ENCODE measurements at places on chromosomes 13 and 19.
A peak's percentile ranks its signal among the peaks of the same experiment; 100 is the strongest.

DNA sequence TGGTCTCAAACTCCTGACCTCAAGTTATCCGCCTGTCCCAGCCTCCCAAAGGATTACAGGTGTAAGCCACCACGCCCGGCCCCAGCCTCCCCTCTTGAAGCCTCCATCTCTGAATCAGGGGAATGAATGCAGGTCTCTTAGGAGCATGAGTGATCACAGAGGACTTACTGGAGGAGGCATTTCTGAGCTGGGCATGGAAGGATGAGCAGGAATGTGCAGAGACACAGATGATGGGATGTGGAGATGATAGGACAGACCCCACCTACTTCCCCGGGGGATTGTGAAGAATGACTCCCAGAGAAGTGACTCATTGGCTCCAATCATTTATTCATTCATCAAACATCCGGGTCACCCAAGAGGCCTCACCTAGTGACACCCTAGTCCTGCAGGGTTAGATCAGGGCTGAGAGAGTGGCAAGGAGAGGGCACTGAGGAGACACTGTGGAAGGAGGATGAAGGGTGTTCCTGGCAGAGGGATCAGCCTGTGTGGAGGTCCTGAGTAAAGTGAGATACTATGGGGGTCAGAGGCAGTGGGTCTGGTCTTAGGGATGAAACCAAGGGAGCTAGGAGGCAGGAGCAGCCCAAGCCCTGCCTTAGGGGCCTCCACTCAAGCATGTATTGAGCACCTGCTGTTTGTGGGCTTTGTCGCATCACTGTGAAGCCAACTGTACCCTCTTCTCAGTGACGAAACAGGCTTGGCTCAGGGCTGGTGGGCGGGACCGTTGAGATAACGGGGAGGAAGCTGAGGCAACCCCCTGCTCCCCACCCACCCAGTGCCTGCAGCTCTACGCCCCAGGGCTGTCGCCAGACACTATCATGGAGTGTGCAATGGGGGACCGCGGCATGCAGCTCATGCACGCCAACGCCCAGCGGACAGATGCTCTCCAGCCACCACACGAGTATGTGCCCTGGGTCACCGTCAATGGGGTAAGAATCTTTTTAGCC lies 3.0 kb downstream of the IFI30 start:
- DNase-seq = no peak

DNA sequence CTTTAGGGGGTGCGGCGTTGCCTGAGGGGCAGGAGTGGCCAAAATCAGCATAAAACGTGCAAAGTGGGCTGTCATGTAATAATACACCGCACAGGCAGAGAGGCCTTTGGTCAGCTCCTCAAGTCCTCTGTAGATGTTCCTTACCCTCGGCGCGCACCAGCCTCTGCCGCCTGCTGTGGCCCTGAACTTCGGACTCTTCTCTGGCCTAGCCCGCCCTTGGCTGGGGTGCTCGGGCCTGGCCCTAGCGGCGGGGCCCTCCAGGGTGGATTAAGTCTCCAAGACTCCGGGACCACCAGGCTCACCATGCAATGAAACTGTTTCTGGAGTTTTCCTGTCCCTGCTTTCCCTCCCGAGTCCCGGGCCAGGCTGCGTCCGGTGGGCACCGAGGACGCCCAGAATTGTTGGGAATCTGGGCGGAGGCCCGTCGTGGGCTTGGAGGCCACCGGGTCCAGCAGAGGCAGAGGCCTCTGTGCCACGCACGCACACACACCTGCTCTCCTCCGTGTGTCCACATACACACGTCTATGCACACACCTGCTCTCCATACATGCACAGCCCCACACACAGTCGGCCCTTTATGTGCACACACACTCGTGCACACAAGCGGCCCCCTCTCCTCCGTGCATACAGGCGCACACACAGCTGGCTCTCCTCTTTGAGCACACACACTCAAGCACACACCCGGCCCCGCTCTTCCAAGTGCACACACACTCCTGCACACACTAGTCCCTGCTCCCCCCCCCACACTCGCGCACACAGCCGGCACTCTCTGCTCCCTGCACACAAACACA lies 1.5 kb upstream of the TFDP1 start:
- DNase-seq = no peak

DNA sequence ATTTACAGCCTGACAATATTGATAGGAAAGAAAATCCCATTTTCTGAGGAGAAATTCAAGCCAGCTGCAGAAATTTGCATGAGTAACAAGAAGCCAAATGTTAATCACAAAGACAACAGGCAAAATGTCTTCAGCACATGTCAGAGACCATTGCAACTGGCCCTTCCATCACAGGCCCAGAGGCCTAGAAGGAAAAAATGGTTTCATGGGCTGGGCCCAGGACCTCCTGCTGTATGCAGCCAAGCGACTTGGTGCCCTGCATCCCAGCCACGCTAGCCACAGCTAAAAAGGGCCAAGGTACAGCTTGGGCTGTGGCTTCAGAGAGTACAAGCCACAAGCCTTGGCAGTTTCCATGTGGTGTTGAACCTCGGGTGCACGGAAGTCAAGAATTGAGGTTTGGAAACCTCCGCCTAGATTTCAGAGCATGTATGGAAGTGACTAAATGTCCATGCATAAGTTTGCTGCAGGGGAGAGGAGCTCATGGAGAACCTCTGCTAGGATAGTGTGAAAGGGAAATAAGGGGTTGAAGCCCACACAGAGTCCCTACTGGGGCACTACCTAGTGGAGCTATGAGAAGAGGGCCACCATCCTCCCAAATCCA lies 1474.0 kb downstream of the PCDH9 start:
- no peak for DNase-seq

DNA sequence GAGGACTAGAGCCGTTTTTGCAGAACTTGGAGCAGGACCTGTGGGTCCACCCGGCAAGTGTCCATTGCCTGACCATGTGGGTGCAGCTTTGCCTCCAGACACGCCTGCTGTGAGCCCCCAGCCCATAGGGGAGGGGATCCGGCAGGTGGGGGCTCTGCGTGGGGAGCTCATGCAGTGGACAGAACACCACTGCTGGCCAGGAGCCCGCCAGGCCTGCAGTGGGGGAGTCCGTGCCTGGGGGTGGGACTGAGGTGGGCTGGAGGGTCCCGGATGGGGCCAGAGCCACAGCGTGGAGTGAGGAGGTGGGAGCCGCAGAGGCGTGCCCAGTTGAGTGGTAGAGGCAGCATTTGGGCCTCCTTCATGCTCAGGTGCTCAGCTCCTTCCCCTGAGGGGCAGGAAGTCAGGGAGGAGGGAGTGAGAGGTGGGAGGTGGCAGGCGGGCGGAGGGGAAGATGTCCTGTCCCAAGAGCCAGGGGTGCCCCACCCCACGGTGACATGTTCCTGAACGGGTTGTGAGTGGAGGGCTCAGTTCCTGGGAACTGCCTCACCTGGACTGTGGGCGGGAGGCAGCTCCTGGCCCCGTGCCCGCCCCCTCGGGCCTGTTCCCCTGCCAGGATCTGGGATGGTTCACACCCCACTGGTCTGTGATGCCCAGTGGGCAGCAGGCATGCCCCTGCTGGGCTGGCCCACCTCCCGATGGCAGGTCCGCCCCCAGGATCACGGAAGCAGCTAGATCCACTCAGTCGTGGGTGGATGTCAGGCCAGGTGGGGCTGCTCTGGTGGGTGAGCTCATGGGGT lies 8.8 kb downstream of the ADAT3 start:
- DNase-seq = no peak

GRCh38 chr19:49906879-49907564 lies 10.3 kb upstream of the IL4I1 start:
- no peak for DNase-seq

- no peak for DNase-seq
These were observed 2.6 kb downstream of the NAPSA start for GRCh38 chr19:50362656-50363424.

GRCh38 chr13:100611678-100612492 lies 23.3 kb upstream of the GGACT start:
- DNase-seq = no peak

GRCh38 chr13:27028683-27029480 lies 142.7 kb downstream of the USP12 start:
- DNase-seq = no peak

- DNase-seq = no peak
These were observed 1101.9 kb downstream of the PCDH9 start for GRCh38 chr13:66128201-66128600.

GRCh38 chr19:7149956-7150705 lies 80.6 kb downstream of the ZNF557 start:
- no peak for DNase-seq

DNA sequence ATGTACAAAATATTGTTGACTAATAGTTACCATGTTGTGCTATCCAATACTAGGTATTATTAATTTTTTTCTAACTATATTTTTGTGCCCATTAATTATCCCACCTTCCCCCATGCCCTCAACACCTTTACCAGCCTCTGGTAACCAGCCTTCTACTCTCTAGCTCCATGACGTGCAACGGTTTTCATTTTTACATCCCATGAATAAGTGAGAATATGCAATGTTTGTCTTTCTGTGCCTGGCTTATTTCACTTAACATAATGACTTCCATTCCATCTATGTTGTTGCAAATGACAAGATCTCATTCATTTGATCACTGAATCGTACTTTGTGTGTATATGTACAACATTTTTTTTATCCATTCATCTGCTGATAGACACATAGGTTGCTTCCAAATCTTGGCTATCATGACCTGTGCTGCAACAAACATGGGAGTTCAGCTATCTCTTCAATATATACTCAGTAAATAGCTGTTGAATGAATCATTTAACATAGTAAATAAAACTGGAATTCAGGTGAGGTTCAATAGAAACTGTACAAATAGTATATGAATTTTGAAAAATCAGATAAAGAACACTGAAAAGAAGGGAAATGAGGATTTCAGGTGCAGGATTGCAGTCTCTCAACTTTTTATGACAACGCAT lies 509.0 kb upstream of the MIR17HG start:
- no peak for DNase-seq

GRCh38 chr19:30590596-30591229 lies 218.5 kb downstream of the ZNF536 start:
- no peak for DNase-seq

DNA sequence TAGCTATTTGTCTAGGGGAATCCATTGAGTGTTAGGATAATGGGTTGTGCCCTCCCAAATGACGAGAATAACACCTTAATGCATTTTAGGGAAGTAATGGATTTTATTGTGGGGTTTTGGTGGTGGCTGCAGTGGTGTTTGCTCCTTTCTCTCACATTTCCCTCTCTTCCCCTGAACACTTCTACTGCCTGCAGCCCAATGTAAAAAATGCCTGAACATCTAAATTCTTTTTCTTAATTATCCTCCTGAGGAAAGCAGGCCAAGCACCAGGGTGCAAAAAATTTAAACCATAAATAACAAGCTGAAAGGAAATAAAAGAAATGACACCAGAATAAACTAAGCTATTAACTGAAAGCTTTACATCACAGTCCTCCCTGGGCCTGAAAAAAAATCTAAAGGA lies 57.3 kb upstream of the PCDH8 start:
- no peak for DNase-seq

- DNase-seq = no peak
These were observed 51.6 kb downstream of the SERP2 start for GRCh38 chr13:44425041-44425814.

- no peak for DNase-seq
These were observed 578.5 kb downstream of the EFNB2 start for GRCh38 chr13:105956921-105957320.

- no peak for DNase-seq
These were observed 31.1 kb downstream of the CEACAM8 start for GRCh38 chr19:42563352-42564210.

- DNase-seq = no peak
These were observed 50.7 kb downstream of the NDFIP2 start for GRCh38 chr13:79531542-79532254.

- DNase-seq = no peak
These were observed 18.3 kb downstream of the NCLN start for GRCh38 chr19:3203805-3204645.

DNA sequence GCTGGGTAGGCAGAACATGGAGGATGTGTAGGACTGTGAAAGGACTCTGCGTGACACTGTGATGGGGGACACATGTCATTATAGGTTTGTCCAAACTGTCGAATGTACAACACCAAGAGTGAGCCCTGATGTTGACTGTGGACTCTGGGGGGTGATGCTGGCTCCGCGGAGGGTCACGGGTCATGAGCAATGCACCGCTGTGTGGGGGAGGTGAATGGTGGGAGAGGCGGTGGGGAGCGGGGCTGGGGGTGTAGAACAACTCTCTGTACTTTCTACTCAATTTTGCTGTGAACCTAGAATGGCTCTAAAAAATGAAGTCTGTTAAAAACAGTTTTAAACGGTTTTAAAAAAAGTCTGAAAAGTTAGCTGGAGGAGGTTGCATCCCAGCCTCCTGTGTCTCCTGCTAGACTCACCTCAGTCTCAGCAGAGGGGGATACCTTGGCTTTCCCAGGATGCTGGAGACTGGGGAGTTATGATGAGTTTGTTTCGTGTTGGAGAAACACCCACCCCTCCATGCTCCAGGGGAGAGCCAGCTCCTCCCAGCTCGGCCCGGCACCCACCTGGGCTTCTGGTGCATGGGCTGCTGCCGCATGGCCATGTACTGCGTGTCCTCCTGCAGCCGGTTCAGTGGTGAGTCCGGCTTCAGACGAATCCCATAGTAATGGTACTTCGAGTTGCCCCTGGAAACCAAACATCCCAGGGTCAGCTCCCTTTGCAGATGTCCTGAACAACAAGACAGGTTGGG lies 34.7 kb upstream of the RANBP3 start:
- peak; percentile 5 for DNase-seq

DNA sequence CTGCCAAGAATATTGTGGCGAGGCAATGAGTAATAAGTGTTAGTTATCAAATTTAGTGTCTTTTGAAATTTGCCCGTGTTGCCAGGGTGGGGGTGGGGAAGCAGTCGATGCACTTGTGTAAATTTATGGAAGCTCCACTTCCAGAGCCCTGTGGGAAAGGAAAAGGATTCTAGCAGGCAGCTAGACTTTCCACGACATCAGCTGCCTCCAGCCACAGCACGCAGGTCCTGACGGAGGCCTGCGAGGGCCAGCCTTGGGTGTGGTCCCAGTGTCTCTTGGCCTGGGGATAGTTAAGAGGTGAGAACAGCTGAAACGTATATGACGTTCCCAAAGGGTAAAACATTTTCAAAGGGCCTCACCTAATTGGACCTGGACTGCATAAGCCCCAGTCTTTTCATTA lies 433.0 kb downstream of the TSHZ3 start:
- DNase-seq = no peak

- DNase-seq = no peak
These were observed 23.9 kb upstream of the CXCL17 start for GRCh38 chr19:42466521-42467182.

GRCh38 chr13:64993514-64994164 lies 2236.5 kb downstream of the PCDH9 start:
- DNase-seq = no peak

GRCh38 chr13:69935043-69935442 lies 172.6 kb upstream of the ATXN8OS start:
- no peak for DNase-seq

DNA sequence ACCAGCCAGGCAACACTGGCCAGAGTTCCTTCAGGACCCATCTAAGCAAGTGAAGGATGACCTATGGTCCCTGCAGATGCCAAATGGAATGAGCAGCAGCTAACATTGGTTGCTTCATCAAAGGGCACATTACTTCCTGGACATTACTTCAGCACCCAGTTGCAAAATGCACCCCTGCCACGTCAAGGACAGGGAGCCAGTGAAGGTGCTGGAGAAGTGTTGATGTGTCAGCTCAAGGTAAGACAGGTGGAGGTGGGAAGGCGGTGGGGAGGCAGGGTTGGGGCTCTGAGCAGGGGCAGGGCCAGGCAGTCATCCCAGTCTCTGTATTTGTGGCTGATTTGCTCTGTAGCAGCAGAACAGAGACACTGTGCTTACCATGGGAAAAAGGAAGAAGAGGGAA lies 14.6 kb downstream of the CSNK1A1L start:
- no peak for DNase-seq

Measured in 8988T (cell line).